CD4-positive, alpha-beta T cell treated with Interleukin-15 for 4 hours (primary cell): ENCODE measurements at places on chromosomes 5 and 9.

GRCh38 chr9:26973989-26974388 lies 17.8 kb downstream of the IFT74 start:
- no peak for DNase-seq

- no peak for DNase-seq
Measured at GRCh38 chr5:75365740-75366139, 28.7 kb downstream of the HMGCR start.

GRCh38 chr9:77440057-77440456 lies 208.1 kb downstream of the GNA14 start:
- DNase-seq = no peak

DNA sequence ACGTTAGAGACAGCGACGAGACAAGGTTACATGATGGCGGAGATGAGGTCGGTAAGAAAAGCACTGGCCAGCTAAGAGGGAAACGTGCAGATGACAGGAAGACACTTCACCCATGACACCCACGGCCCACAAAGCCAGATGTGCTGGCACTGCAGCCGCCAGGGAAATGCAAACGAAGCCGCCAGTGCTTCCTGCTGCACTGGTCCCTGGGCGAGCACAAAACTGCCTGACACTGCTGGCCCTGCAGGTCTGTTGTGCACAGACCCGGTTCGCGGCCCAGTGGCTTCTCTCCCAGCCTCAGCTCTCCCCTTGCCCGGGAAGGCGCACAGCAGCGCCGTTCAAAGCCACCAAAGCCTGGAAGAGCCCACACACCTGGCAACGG lies 20.3 kb downstream of the QSOX2 start:
- DNase-seq = peak; percentile 6

- peak; percentile 32 for DNase-seq
Measured at GRCh38 chr5:157143127-157143971, 684 bp upstream of the MED7 start.

DNA sequence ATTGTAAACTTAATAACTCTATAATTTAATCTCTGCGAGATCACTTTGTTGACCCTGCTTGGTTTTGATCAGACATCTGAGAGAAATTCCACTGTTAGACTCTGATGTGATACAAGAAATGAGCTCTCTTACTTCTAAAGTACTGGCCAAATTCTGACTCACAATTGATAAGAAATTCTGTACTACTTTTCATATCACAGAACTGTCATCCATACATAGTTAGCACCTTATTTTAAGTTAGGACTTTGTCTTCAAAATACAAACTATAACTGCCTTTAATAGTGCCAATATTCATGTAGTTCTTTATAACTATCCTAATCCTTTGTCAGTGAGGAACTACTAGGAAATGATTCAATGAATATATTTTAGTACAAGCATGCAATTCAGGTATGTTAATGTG lies 23.4 kb downstream of the MARCHF11 start:
- no peak for DNase-seq

DNA sequence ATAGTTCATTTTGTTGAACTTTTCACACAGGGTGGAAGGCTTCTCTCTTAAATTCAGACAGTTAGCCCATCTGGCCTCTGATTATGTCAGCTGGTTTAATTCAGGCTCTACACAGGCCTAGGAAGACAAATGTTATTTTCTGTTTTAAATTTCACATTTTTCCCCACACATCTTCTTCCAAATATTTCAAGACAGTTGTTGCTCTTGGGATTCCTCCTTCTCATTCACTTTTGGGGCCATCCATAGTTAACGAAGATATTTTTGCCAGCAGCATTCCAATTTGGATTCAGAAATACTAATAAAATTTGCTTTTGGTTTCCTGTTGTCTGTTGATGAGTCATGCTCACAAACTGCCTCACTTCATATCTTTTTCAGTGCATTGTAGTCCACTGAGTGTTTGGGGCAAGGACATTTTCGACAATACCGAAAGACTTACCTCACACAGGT lies 475.4 kb downstream of the DMAC1 start:
- no peak for DNase-seq
